ENCODE measurements at places on chromosomes 7 and 10. TPM values are rescaled to one million over a fixed set of nuclear protein-coding genes. Genes with fewer than 3 reads are reported as not detected.
A peak's percentile ranks its signal among the peaks of the same experiment; 100 is the strongest.

GRCh38 chr7:1939434-1940401 is 269.6 kb downstream of the ELFN1 start:
- peak; percentile 26 for DNase-seq

DNA sequence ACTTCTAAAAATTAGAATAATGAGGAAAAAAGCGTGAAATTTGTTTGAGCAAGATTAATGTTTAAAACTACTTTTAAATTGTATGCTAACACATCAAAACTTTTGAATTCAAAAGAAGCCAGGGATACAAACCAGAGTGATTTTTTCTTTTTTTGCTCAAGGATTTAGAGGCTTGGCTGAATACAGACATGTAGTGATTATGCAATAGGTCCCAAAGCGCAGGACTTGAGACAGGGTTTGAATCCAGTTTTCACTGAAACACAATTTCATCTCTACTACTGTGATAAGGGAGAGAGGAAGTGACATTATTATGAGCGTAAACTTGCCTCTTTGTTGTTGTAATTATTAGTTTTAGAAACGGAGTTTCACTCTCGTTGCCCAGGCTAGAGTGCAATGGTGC is 207.3 kb downstream of the ZNF33B start:
- no peak for DNase-seq

Gene HMX3
- total RNA-seq = not detected

Gene ABCC2
- 1.3 TPM for total RNA-seq

- no peak for DNase-seq
Observed at GRCh38 chr7:106459397-106460072, 174.8 kb upstream of the NAMPT start.

Gene NIPSNAP2
- total RNA-seq = 35.4 TPM

GRCh38 chr7:127396184-127396583 is 3.7 kb upstream of the ZNF800 start:
- DNase-seq = no peak

GRCh38 chr7:135274495-135275268 is 41.0 kb downstream of the STRA8 start:
- peak; percentile 77 for DNase-seq

- no peak for DNase-seq
Observed at GRCh38 chr10:112990271-112990670, 40.2 kb downstream of the TCF7L2 start.

Gene INA
- total RNA-seq = not detected

- no peak for DNase-seq
Observed at GRCh38 chr10:8221451-8221850, 167.0 kb downstream of the GATA3 start.

DNA sequence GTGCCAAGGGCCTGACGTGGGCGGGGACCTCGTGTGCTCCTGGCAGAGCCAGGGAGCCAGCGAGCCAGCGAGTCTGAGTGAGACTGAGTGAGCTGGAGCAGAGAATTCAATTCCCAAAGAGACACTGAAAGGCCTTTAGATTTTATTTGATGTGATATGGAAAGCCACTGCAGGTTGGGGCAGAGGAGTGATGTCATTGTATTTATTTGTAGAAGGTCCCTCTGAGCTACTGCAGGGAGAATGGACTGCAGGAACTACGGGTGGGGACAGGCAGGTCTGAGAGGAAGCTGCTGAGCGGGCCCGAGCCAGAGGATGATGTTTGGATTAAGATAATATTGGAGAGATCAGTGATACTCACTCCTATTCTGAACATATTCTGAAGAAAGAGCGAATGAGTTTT is 445.8 kb upstream of the ANKRD30A start:
- DNase-seq = no peak

Gene DGKI
- 0.25 TPM for total RNA-seq

Gene CPEB3
- 2.6 TPM for total RNA-seq

Gene ETV1
- total RNA-seq = 0.05 TPM

DNA sequence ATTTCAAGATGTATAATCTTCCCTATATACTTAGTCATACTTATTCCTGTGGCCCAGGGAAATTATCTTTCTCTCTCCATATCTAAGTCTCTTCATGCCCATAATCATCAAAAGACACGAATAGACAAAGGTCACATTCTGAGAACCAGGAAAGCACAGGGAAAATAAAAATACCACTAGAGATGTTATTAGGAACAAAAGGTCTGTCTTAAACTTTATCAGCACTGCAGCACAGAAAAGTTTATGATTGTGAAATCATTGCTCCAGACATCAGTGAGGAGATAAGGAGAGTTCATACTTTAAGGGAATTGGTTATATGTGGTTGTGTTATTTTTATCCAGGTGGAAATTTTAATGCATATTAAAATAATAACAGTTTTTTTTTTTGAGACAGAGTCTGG is 974.6 kb upstream of the CELF2 start:
- no peak for DNase-seq

GRCh38 chr7:133071506-133071905 is 10.4 kb downstream of the CHCHD3 start:
- DNase-seq = no peak

Gene IPMK
- 4.8 TPM for total RNA-seq

Gene NME8
- total RNA-seq = not detected

- DNase-seq = peak; percentile 39
Observed at GRCh38 chr10:119496273-119496672, 46.2 kb downstream of the RGS10 start.

DNA sequence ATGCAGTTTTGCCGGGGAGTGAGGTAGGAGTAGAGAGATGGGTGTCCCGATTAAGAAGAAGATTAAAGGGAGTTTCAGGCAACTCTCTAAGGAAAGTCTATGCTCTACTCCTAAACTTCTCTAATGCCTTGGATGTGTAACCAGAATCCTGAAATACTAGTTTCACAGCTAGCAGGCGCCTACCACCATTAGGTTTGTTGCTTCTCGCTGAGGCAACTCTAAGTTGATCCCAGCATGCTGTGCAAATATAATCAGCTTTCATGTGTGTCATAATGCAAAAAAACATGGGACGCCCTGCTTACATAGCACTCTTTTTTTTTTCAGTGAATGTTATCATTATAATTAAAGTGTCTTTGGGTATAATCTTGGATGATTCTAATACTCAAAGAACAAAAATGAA is 50.4 kb upstream of the FAM3C start:
- DNase-seq = no peak

DNA sequence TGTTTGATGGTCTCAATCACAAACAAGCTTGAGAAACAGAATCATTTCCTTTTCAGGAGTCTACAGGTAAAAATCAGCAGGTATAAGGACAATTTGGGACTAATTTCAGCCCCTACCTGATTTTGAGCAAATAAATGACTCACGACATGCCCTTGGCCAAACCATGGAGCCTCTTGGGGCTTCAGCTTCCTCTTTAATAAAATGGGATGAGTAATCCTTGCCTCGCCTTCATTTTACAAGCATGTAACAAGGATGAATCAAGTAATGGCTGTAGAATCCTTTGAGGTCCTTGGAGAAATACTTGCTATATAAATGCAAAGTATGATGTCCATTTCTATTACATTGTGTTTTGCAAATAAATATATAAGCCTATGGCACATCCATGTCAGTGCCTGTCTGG is 212.8 kb upstream of the PODXL start:
- DNase-seq = no peak

DNA sequence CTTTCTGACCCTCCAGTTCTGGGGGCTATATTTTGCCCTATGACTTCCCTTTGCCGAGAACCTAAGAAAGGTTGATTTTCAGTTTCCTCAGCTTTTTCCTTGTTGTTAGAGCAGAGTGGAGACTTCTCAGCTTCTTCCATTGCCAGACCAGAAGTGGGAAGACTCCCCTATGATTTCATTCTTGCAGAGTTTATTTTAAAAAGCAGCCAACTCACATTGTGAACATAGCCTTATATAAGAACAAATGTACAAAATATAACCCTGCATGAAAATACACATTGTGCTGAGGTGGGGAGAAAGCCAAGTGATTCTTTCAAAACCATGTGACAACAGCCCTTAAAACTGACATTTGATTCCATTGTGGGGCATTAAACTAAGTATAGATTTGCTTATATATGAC is 33.8 kb upstream of the FZD8 start:
- no peak for DNase-seq

DNA sequence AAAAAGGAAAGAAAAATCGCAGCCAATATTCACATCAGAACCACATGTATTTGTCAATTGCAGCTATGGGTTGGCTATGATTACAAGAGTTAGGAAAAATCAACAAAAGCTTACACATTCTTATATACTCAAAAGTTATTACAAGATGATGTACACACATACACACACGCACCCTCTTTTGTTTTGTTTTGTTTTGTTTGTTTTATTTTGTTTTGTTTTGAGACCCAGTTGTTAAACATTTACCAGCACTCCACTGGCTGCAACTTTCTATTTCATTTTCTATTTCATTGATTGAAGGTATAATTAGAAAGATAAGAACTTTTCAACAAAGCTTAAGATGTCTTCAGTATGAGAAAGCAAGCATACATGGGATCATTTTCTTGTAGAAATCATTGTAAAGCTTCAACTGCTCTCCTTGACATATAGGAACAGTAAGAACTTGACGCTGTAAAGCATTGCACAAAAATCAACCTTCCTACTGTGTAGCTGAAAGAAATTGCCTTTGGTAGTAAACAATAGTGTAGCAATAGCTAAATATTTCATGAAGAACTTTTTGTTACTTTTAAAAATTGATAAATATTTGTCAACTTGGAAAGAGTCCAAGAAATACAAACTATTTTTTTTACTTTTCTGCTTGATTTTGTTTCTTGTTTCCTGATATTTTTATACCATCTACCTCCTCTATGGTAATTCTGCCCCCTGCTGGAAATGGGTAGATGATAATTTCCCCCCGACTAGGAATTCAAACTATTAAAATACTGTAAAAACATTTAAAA is 205.9 kb downstream of the MBL2 start:
- no peak for DNase-seq

Gene CFTR
- total RNA-seq = not detected

DNA sequence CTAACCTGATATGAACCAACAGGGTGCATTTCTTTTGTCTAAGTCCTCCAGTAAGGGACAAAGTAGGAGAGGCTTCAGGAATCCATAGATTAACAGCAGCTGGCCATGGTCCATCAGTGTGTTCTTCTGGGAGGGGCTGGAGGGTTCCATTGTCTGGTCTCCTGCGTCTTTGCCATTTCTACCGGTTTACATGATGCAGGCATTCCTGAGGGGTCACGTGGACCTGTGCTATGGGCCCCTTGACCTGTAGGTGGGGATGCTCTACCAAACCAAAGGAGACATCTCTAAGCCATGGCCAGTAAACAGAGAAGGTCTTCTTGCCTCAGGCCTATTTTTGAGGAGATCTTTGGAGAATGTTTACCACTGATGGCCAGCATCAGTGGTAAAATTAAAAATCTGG is 28.7 kb upstream of the HABP2 start:
- DNase-seq = no peak

DNA sequence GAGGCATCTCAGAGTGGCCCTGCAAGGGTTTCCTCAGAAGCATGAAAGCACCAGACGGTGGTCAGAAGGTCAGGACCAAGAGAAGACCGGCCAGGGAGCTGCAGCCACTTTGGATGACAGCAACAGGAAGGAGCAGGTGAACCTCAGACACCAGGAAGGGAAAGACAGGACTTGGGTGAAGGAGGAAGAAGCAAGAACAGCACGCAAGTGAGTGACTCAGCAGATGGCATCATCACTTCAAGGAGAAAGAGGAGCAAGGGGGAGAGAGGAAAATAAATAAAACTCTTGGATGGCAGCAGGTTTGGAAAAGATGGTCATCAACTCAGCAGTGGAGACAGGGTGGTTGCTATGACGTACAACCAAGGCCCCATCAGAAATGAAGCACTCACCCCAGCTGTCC is 31.6 kb downstream of the NCAPG2 start:
- DNase-seq = no peak

Measured in activated CD4-positive, alpha-beta T cell treated with anti-CD3 and anti-CD28 coated beads, Interleukin-2, amount 10 ng/mL, durations not matched to agents 7 days and 5 days (primary cell).